ENCODE measurements at places on chromosomes 7 and 10.

- H3K27ac ChIP-seq: no peak overlapping the region
- no peaks in the 10 kb centered on the region for H3K36me3 ChIP-seq
- peaks cover 11% of the 10 kb centered on the region for H3K27me3 ChIP-seq
Measured at GRCh38 chr10:122519873-122520272, 40.7 kb upstream of the DMBT1 start.

DNA sequence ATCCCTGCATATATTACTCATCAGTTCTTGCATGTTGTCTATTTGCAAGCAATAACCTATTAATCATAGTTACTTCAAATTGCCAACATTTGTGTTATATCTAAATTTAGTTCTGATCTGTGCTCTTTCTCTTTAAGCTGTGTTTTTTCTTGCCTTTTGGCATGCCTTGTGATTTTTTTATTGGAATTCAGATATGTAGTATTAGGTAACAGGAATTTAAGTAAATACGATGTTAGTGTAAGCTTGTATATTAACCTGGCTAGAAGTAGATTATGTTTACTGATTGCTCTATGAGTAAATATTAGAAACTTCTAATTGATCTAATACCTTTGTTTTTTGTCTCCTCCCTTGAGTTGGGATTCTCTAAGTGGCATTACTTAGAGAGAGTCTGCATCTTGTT, 718.9 kb upstream of the POT1 start:
- no peak for DNase-seq
- no peak overlapping the region for H3K27ac ChIP-seq
- no peak overlapping the region for H3K4me3 ChIP-seq
- H3K36me3 ChIP-seq: no peaks in the 10 kb centered on the region

DNA sequence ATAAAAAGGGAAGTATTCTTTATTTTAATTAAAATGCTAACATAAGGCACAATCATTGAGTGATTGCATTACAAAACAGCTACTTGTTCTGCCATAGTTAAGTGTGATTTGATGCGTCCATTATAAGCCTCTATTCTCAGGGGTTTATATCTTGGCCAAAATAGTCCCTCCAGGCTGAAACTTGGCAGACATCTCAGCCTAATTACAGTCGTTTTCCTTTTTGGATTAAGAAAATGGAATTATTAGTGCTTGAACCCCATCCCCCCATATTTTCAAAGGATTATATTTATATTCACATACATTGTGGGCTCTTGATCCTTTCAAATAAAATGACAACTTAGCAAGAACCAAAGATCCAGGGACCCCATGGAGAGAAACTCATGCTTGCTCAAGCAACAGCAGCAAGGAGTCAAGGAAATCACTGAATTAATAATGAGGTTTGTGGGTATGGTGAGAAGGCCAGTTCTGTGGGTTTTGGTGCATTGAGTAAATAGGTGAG, 66.7 kb upstream of the NEUROD6 start:
- H3K4me1 ChIP-seq: no peaks in the 10 kb centered on the region
- H3K36me3 ChIP-seq: no peaks in the 10 kb centered on the region
- H3K4me3 ChIP-seq: no peak overlapping the region
- no peak for DNase-seq

DNA sequence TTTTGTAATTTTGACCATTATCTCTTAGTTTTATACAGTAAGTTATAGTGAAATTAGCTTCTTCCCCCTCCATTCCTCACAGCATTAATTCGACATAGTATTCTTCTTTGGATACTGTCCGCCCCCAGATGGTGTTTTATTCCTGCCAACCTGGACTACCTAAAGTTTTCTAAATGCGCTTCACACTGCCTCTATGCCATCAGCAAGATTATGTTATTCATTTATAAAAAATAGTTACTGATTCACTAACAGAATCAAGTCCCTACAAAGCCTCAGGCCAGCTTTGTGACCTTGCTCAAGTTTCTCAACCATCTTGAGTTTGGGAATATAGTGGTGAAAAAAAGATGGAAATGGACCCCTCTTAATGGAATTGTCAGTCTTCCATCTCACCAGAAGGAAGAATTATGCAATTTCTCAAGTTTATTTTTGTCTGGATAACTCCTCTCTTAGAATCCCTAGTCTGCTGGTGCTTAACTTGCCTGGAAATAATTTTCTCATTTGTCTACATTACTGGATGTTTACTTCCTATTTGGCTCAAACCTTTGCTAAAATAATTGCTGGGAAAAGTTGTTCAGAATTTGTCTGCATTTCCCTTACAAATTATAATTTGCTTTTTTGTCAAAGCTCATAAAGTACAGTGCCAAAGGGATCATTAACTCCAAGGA, 16.7 kb upstream of the FGL2 start:
- peaks cover 3% of the 10 kb centered on the region for H3K36me3 ChIP-seq
- H3K4me3 ChIP-seq: no peak overlapping the region
- H3K27ac ChIP-seq: no peak overlapping the region
- H3K27me3 ChIP-seq: no peaks in the 10 kb centered on the region
- DNase-seq: no peak
- no peaks in the 10 kb centered on the region for H3K4me1 ChIP-seq

GRCh38 chr7:154484406-154484805, 432.2 kb downstream of the DPP6 start:
- no peaks in the 10 kb centered on the region for H3K27me3 ChIP-seq
- H3K36me3 ChIP-seq: no peaks in the 10 kb centered on the region
- H3K4me1 ChIP-seq: no peaks in the 10 kb centered on the region
- no peak overlapping the region for H3K27ac ChIP-seq
- DNase-seq: no peak

GRCh38 chr7:70793821-70794220, 338.1 kb upstream of the GALNT17 start:
- peaks cover 9% of the 10 kb centered on the region for H3K4me1 ChIP-seq
- no peak for DNase-seq
- no peaks in the 10 kb centered on the region for H3K27me3 ChIP-seq
- no peak overlapping the region for H3K4me3 ChIP-seq
